A673 (cell line): ENCODE measurements at places on chromosomes 3 and 15. TPM values are rescaled to one million over a fixed set of nuclear protein-coding genes. Genes with fewer than 3 reads are reported as not detected.

P2RY12 gene
- not detected in 2 replicates for total RNA-seq

GUCA1C gene
- not detected in 2 replicates for total RNA-seq

P2RY14 gene
- total RNA-seq = not detected in 2 replicates

ATP10A gene
- not detected in 2 replicates for total RNA-seq

GOLGA6L25 gene
- not detected in 2 replicates for total RNA-seq

GRCh38 chr3:38038447-38038911 is 529 bp upstream of the DLEC1 start:
- DNase-seq = no peak

DNA sequence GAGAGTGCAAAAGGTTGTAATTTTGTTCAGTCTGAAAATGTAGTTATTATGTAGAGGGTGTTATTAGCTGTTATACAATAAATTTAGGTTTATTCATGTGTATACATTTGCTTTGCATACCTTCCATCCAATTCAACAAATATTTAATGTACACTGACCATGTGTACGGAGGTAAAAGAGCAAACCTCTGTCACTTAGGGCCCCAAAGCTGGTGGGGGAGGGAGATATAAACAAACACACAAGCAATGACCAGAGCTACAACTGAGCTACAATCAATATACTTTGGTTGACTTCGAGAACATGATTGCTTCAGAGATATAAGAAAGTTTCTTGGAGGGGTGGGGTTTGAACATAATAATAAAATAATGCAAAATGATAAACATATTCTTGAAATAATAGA is 17.5 kb upstream of the BCL6 start:
- DNase-seq = no peak

GRCh38 chr3:47054412-47054811 is 74.9 kb downstream of the NBEAL2 start:
- no peak for DNase-seq

DNA sequence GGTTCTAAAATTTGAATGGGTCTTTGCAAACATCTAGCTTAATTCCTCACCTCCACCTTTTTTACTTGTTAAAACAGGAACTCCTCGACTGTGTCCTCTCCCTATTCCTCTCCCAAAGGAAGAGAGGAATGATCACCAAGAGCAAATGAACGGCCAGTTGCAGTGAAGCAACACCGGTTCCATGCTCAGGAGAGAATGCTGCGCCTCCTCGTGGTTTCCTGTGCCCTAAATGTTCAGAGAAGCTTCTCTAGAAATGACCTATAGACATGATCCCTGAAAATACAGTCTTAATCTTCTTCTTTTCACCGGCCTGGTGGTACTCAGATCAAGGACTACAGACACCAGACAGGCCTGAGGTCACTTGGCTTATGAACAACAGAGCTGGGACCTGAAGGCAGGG is 65.1 kb upstream of the GUCA1C start:
- DNase-seq = no peak

- no peak for DNase-seq
Observed at GRCh38 chr15:87747087-87747486, 509.5 kb downstream of the NTRK3 start.

GRCh38 chr3:133540896-133541674 is 32.4 kb upstream of the CDV3 start:
- peak; percentile 18 for DNase-seq

DNA sequence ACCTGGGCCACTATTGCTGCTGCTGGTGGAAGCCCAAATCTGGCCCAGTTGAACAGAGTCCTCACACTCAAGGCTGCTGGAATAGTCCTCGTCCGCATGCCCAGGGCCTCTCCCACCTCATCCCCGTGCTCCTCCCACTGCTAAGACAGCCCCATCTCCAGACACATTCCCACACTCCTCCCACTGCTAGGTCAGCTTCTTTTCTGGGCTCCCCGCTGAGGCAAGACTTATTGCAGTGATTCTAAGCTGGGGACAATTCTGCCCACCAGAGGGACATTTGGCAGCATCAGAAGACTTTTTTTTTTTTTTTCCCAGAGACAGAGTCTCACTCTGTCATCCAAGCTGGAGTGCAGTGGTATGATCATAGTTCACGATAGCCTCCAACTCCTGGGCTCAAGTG is 35.1 kb downstream of the POC1A start:
- peak; percentile 50 for DNase-seq

DNA sequence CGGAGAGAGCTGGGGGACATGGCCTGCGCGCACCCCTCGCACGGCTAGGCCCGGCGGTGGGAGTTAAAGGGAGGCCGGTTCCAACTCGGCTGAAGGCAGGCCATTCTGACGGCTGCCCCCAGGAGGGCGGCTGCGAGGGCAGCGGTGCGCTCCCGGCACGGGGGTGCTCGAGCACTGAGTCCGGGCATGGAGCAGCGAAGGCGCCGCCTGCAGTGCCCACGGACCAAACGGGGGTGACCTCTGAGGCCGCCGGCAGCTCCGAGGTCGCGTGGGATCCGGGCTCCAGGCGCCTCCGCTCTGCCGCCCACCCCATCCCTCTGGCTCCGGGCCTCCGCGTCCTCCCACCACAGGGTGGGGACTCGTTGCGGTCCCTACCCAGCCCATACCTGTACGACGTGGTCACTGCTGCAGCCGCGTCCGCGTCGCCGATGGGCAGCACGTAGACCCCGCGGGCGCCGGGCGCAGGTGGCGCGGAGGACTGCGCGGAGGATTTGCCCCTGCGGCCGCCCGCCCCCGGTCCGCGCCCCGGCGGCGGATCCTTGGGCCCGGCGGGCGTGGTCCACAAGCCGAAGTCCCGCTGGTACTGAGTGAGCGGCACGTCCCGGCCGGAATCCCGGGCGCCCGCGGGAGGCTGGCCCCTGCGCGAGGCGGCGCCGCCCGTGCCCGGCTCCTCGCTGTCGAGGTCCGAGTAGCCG is 469 bp downstream of the MAP6D1 start:
- peak; percentile 17 for DNase-seq

GRCh38 chr15:72591361-72591760 is 63.1 kb upstream of the GOLGA6B start:
- no peak for DNase-seq

GRCh38 chr3:184968115-184968514 is 156.1 kb downstream of the VPS8 start:
- DNase-seq = no peak

- no peak for DNase-seq
Observed at GRCh38 chr3:85867072-85867471, 908.3 kb downstream of the CADM2 start.

GRCh38 chr3:149395107-149396089 is 17.9 kb upstream of the TM4SF1 start:
- DNase-seq = peak; percentile 31

DNA sequence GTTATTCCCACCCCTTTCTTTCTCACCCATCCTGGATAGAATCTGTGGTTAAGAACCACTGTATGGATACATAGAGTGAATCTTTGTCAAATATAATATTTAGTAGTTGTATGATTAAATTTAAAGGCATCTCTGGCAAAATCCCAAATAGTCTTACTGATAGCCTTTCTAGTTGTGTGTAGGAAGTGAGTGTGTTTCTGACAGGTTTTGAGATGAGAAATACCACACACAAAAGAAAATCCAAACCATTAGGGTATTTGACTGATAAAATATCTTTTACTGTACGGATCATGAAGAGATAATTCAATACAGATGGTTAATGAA is 44.7 kb upstream of the PLCL2 start:
- no peak for DNase-seq

- DNase-seq = peak; percentile 39
Observed at GRCh38 chr15:71526060-71526820, 284.1 kb upstream of the NR2E3 start.

- no peak for DNase-seq
Observed at GRCh38 chr3:174958671-174959328, 99.7 kb downstream of the NAALADL2 start.

DNA sequence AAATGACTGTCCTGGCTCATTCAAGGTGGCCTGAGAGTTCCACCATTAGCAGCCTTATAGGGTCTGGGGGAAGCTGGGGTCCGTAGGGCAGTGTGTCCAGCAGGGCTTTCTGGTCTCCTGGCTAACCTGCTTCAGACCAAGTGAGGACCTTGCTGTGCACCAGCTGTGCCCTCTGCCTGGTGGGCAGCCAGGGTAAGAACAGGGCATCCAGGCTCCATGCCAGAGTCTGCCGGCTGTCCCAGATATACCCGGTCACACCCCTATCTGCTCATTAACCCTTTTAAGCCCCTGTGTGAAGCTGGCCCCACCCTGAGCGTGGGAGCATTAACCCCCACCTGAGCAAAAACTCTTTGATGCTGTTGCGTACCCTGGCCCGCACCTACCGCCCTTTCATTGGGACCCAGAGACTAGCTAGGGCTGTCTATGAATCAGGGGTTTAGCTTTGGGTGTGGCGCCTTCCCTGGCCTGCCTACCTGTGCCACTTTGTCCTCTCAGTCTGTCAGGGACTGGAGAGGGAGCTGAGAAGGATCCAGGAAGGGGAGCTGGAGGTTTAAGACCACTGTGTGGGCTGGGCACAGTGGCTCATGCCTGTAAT is 17.6 kb downstream of the SEMA3F start:
- no peak for DNase-seq

DNA sequence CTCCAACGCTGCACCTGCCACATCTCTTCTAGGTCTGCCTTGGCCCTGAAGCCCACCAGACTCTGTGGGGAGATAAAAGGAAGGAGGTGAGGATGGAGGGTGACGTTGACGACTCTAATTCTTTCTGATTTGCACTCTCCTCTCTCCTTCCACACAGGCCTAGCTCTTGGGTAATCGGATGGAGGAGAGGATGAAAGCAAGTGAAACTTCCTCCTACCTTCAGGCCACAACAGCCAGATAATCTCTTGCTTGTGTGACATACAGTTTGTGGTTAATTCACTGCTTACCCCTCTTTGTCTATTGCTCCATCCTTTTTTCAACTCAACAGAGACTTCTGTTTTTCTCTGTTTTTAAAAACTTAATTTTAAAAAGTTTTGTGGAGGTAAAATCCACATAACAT is 208.1 kb downstream of the SV2B start:
- DNase-seq = no peak
